ENCODE measurements at places on chromosomes 16 and 17.

DNA sequence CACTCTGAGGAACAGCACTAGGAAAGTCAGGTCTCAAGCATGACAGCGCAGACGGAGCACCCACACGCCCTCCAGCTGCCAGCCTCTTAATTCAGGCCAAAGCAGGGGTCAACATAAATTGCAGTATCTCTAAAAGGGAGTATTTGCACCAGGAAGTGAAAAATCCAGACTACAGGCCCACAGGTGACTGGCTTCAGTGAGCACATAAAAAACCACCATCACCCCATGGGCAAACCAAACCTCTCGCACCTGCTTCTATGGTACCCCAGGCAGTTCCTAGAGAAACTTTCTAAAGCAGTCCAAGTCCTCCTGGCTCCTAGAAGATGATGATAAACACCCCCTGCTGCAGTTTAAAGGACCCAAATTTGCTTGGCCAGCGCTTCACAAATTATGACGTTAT is 129.8 kb downstream of the ZNF423 start:
- no peak for DNase-seq

DNA sequence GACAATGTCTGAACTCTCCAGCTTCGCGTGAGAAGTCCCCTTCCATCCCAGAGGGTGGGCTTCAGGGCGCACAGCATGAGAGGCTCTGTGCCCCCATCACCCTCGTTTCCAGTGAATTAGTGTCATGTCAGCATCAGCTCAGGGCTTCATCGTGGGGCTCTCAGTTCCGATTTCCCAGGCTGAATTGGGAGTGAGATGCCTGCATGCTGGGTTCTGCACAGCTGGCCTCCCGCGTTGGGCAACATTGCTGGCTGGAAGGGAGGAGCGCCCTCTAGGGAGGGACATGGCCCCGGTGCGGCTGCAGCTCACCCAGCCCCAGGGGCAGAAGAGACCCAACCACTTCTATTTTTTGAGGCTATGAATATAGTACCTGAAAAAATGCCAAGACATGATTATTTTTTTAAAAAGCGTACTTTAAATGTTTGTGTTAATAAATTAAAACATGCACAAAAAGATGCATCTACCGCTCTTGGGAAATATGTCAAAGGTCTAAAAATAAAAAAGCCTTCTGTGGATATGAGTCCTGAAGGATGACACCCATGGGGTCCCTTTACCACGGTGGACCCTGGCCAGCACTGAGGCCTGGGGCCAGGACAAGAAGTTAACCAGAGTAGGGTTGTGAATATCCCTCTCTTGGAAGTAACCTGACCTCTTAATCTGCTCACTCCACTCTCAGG is 10.5 kb upstream of the ITGAD start:
- DNase-seq: peak; percentile 68

- DNase-seq: no peak
These were observed 63.6 kb upstream of the DOC2B start for GRCh38 chr17:245020-245419.

- no peak for DNase-seq
These were observed 350.2 kb downstream of the FOXL1 start for GRCh38 chr16:86928523-86929011.

DNA sequence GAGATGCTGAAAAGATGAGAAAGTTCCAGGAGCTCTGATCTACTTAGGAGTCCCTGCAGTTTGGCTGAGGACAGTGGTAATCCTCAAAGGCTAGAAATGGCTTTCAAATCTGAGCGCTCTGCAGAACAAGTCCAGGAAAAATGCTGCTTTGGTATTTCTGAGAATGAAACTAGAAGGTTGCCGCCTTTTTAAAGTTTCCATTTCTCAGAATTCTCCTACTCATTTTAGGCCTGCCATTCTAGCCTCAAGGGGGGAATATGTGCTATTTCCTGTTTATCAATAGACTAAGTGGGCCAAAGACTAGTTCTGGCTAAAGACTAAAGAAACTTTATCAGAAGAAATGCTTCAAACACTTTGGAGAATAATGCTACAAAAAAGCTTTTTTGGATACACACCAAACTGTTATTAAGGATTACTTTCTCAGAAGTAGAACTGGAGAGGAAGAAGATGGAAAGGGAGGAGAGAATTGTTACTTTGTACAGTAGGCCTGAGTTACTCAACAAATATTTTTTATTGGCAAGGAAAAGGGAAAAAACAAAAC is at the start of gene SLFN12L:
Gene SLFN12L, minus strand, starts transcription at position 78 of the 541 bp plus-strand sequence. CDS start 15,314 bp downstream, outside the sequence.
- DNase-seq: peak; percentile 16

DNA sequence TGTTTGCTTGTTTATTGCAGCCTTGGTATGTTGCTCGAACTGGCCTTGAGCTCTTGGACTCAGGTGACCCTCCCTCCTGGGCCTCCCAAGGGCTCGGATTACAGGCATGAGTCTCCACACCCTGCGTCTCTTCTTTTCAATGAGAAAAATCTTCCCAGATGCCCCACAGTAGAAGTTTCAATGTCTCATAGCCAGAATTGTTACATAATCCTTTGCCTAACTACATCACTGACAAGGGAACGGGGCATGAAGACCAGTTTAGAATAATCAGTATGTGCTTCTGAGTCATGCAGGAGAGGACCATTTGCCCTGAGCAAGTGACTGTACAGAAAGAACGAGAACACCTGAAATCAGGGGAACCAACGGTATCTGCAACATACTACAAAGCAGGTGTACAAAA is 61.9 kb upstream of the RBBP6 start:
- DNase-seq: no peak

- DNase-seq: no peak
These were observed 1.4 kb downstream of the MYO18A start for GRCh38 chr17:29178750-29179231.

DNA sequence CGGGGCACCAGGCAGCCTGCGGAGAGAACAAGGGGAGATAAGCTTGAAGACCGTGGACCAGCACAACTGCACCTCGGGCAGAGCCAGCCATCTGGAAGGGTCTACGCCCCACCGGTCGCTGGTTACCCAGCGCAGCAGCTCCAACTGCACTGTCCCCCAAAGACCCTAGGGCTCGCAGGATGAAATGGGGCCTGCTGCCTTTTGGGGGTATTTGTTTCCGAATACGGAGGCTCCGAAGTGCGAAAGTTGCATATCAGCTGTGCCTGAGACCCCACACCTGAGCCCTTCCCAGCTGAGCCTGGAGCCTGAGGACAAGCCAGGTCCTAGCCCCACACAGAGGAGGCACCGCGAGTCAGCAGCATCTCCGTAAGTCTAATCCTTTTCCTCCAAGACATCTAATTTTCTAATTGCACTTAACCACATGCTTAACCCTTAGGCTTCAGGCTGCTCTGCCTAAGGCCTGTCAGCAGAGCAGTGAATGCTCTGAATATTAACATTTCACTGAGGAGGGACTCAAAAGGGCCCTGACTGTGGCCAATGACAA is 4.0 kb downstream of the KIFC3 start:
- no peak for DNase-seq

DNA sequence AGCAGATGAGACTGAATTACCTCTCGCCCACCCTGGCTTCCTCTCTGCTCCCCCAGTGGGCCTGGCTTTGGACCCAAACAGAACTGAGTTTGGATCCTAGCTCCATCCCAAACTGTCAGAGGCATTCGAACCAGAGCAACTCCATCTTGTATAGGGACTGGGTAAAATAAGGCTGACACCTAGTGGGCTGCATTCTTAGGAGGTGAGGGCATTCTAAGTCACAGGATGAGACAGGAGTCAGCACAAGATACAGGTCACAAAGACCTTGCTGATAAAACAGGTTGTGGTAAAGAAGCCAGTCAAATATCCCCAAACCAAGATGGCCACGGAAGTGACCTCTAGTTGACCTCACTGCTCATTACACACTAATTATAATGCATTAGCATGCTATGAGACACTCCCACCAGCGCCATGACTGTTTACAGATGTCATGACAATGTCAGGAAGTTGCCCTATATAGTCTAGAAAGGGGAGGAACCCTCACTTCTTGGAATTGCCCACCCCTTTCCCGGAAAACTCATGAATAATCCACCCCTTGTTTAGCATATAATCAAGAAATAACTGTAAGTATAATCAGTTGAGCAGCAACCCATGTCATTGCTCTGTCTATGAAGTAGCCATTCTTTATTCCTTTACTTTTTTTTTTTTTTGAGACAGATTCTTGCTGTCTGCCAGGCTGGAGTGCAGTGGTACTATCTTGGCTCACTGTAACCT is 44.4 kb downstream of the LYRM1 start:
- DNase-seq: peak; percentile 81

GRCh38 chr16:75860326-75861053 is 134.2 kb upstream of the CPHXL start:
- no peak for DNase-seq

- DNase-seq: no peak
These were observed 16.9 kb downstream of the DNASE1 start for GRCh38 chr16:3671424-3671823.

GRCh38 chr16:23254338-23254737 is 47.8 kb upstream of the SCNN1B start:
- DNase-seq: no peak

DNA sequence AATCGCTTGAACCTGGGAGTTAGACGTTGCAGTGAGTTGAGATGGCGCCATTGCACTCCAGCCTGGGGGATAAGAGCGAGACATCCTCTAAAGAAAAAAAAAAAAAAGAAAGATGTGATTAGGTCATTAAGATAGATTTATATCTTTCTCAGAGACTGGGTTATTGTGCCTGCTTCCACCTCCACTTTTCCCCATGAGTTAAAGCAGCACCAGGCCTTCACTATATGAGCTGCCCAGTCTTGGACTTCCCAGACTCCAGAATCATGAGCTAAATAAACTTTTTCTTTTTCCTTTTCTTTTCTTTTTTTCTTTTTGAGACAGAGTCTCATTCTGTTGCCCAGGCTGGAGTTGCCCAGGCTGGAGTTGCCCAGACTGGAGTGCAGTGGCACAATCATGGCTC is 19.4 kb upstream of the CDH1 start:
- DNase-seq: no peak

GRCh38 chr17:41801374-41802271 is 10.1 kb downstream of the P3H4 start:
- peak; percentile 69 for DNase-seq
